Hypothalamus (tissue), 51 donors: ENCODE measurements at places on chromosomes 5 and 9.

DNA sequence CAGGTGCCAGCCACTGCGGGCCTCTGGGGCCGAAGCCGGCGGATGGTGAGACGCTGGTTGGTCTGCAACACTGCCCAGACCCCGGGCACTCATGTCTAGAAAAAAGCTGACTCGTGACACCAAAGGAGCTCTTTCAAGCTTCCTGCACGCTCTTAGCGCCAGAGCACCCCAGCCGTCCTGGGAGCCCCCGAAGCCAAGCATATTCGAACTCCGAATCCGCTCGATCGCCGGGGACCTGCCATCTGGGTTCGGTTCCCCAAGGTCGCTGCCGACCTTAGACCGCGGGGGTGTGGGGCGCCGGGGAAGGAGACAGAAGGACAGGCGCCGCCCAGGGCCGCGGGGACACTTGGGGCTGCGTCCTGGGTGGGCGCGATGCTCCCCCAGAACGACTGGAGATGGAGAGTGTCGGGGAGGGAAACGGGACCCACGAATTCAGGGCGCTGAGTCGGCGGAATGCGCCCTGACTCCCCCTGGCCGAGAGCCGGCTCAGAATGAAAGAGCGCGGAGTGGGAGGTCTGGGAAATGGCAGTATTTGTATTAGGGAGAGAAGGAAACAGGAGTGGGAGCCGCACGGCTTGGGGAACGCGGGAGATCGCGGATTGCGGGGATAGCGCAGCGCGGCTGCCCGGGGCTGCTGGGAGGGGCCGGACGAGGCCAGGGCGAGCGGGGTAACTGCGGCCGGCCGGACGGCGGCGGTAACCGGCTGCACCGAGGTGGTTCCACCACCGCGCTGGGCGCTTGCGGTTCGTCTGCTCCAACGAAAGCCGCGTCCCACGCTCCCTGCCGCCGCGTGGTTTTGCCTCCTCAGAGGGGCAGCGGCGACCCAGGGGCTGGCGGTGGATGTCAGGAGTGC lies 20.1 kb upstream of the MARCHF6 start:
- DNase-seq, result peak; percentile 24

DNA sequence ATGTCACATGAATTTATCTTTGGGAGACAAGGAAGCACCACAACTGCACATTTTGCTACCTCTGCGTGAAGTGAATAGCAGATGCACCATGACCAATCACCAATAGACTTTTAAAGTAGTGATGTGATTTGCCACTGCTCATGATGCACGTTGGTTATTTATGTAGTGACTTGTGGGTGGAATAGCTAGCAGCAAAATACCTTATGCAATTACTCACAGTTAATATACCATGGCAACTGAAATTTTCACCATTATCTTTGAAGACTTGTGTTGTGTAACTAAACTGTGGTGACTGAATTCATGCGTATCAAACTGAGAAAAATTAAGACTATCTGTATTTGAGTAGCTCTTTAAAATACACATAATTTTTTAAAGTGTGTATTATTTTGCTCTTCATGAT lies 46.2 kb upstream of the TUSC1 start:
- no peak for DNase-seq

- DNase-seq, result peak; percentile 44
These were observed 4.1 kb upstream of the DNAJB5 start for GRCh38 chr9:34985311-34985899.

DNA sequence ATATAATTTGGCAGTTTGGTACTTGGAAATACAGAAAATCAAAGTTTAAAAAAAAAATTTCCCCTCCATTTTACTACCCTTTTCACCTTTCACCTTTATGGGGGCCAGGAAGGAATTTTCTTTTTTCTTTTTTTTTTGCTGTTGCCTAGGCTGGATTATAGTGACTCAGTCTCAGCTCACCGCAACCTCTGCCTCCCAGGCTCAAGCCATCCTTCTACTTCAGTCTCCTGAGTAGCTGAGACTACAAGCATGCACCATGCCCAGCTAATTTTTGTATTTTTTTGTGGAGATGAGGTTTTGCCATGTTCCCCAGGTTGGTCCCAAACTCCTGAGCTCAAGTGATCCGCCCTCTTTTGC lies 9.1 kb downstream of the CHMP5 start:
- no peak for DNase-seq

DNA sequence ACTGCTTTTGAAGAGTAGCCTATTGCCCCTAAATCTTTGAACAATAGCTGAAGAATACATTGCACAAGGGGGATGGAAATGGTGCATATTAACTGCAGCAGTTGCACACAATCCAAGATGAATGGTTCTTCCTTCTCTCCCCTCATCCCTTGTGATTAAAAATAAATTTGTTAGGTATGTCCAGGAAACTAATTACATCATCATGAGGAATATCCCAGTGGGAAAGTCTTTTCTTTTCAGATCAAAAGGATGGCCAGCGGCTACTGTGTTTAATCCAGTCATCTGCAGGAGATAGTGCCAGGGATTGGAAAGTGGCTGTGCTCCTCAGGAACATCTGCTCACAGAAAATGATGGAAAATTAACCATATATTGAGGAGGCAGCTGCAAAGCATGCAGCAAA lies 508.4 kb upstream of the SEMA6A start:
- no peak for DNase-seq

DNA sequence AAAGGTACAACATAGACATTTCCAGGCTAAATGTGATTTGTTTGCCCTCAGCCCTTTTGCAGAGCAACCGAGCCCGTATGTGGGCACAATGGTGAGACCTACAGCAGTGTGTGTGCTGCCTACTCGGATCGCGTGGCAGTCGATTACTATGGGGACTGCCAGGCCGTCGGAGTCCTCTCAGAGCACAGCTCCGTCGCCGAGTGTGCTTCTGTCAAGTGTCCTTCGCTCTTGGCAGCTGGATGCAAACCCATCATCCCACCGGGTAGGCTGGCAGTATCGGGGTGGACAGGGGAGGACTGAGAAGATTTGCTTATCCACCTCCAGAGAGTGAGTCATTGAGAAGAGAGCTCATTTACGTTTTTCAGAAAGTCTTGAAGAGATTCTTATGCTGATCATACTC lies 17.8 kb upstream of the GLIPR2 start:
- DNase-seq, result no peak

DNA sequence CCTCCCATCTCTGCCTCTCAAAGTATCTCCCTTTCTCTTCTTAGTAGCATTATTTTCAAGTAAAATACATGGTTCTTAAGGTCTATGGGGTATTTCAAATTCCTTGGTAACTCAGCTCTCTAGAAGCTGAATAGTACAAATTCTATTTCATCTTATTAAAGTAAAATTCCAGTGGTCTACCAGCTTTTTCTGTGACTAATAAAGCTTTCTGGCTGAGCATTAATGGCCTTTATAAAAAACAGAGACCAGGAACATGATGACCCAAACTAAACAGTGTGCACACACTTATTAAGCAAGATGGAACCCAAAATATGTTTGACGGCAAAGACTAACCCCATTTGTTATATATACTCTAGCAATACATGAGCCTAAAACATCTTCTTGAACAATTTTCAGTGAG lies 142.6 kb downstream of the OR2K2 start:
- no peak for DNase-seq

- no peak for DNase-seq
These were observed 338.2 kb upstream of the TARS1 start for GRCh38 chr5:33102551-33102950.

- peak; percentile 10 for DNase-seq
These were observed 95.7 kb downstream of the KCNT1 start for GRCh38 chr9:135797507-135798262.

DNA sequence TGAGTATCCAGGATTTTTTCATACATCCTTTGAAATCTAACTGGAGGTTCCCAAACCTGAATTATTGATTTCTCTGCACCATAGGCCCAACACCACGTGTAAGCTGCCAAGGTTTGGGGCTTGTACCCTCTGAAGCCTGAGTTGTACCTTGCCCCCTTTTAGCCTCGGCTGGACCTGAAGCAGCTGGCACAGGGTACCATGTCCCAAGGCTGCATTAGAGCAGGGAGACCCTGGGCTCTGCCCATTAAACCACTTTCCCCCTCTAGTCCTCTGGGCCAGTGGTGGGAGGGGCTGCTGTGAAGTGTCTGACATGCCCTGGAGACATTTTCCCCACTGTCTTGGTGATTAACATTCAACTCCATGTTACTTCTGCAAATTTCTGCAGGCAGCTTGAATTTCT lies 532.9 kb upstream of the NUDT12 start:
- DNase-seq, result no peak

GRCh38 chr9:38137342-38137741 lies 68.3 kb upstream of the SHB start:
- no peak for DNase-seq

GRCh38 chr5:443239-444151 lies 519 bp downstream of the EXOC3 start:
- DNase-seq, result no peak

- no peak for DNase-seq
These were observed 555.3 kb upstream of the ZNF462 start for GRCh38 chr9:106307670-106308069.

GRCh38 chr5:65128226-65128625 lies 353.5 kb downstream of the ADAMTS6 start:
- no peak for DNase-seq

- DNase-seq, result no peak
These were observed 28.9 kb downstream of the GABRG2 start for GRCh38 chr5:162096448-162096847.

GRCh38 chr5:6472792-6473191 lies 24.1 kb downstream of the UBE2QL1 start:
- no peak for DNase-seq

DNA sequence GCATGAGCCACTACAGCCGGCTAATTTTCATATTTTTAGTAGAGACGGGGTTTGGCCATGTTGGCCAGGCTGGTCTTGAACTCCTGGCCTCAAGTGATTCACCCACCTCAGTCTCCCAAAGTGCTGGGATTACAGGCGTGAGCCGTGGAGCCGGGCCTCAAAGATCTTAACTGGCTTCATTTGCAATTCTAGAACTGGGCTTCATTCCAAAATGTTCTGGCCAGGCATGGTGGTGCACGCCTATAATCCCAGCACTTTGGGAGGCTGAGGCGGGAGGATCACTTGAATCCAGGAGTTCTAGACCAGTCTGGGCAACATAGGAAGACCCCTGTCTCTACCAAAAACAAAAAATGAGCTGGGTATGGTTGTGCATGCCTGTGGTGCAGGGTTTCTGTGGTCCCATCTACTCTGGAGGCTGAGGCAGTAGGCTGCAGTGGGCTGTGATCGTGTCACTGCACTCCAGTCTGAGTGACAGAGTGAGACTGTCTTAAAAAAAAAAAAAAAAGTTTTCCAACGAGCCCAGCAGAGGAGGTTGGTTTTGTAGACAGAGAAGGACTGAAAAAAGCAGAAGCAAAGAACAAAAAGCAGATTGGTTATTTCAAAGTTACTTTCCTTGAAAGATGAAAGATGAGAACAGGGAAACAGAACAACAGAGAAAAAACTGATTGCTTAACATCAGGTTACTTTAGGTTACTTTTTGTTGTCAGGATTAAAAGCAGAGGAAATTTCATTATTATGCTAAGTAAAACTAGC lies 78.2 kb downstream of the ANKRD55 start:
- no peak for DNase-seq

- DNase-seq, result no peak
These were observed 137.7 kb upstream of the PAPPA start for GRCh38 chr9:116015855-116016254.

DNA sequence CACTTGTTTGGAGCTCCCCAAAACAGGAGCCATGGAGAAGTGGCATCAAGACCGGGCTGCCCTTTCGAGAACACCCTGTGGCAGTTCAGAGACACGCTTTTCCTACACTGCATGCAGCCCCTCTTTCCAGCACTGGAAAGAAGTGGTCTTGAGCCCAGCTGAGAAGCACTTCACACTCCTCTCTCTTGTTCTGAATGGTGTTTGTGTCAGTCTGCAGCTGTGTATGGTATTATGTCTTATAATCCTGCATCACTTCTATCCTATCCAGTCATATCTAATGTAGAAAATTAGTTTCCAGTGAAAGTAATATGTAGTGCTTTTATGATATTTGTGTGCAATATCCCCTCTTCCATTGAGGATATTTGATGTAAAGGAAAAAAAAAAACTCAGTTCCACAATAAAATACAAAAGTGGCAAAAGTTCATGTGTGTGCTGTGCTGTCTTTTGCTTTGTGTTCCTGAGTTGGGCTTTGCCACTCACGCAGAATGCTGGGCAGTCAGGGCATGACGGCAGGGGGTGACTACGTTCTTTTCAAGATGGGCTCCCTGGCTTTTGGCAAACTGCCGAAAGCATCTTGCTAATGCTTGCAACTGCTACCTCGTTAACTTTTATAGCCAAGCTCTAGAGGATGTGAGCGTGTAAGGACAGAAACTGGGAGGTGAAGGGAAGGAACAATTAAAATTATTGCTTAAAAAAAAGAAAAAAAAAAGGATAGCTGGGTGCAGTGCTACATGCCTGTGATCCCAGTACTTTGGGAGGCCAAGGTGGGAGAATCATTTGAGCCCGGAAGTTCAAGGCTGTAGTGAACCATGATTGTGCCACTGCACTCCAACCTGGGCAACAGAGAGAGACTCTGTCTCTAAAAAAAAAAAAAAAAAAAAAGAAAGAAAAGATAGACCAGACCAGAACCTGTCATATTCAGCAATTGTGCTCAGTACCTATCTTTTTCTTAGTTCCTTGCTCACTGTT lies 102.2 kb downstream of the MAP1B start:
- DNase-seq, result no peak
